ENCODE measurements at places on chromosomes 11 and 22.

DNA sequence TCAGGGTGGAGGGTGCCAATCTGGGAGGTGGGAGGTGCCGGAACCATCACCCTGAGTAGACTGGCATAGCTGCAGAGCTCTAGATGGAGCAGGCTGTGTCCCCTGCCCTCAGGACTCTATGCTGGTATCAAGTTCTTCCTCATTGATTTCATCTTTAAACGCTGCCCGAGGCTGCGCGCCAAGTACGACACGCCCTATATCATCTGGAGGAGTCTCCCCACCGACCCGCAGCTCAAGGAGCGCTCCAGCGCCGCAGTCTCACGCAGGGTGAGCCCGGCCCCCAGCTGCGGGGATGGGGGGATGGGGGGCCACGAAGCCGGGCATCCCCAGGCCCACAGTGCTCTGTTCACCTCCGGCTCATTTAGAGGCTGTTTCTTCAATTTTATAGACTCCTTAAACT, 52.5 kb downstream of the GRAMD4 start:
- DNase-seq = no peak

GRCh38 chr11:73295241-73295995, 12.7 kb upstream of the ARHGEF17 start:
- DNase-seq = peak; percentile 64

DNA sequence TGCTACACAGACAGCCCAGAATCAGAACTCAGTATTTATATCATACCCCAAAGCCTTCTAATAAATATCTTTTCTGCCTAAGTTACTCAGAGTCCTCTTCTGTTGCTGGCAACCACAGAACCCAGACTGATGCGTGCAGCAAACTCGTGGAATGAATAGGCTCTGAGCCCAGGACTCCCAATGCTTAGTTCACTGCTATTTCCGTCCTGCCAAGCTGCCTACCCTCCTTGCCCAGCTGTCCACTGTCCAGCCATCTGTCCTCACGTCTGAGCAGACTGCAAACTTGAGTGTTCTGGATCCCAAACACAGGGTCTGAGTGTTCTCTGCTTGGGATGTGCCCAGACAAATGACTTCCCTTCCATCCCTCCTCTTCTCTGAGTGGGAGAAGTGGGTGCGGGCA, 19.4 kb downstream of the PTPN5 start:
- DNase-seq = no peak

DNA sequence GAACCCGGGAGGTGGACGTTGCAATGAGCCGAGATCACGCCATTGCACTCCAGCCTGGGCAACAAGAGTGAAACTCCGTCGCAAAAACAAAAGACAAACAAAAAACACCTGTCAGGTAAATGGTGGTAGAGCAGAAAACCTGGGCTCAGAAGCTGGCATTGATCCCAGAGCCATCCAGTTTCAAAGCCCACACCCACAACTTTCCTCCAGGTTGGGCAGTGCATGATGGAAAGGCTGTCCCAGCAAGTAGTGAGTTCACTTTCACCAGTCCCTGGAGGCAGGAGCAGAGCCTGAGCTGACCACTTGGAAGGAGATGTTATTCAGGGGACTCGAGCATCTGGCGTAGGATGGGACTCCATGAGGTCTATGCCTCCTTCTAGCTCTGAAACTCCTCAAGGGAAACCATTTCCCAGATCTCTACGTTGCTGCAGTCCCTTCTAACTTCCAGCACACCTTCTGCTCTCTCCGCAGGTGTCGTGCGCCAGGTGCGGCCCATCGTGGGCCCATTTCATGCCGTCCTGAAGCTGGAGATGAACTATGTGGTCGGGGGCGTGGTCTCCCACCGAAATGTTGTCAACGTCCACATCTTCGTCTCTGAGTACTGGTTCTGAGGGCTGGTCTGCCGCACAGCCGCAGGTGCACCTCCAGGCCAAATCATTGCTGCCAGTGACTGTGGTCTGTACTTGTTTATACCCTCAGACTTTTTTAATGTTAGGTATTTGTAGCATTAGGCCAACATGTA, 71.6 kb upstream of the ATXN10 start:
- DNase-seq = no peak

- DNase-seq = no peak
Observed at GRCh38 chr11:2928605-2929530, at the start of gene PHLDA2. TSS of gene PHLDA2 (minus strand) at chr11:2929420. CDS start at chr11:2929364, 56 bp downstream.

- DNase-seq = no peak
Observed at GRCh38 chr11:67571443-67571842, 12.2 kb upstream of the GSTP1 start.

- DNase-seq = no peak
Observed at GRCh38 chr11:36380296-36381014, 84.4 kb downstream of the PRR5L start.

GRCh38 chr11:44601471-44602370, 36.3 kb downstream of the CD82 start:
- no peak for DNase-seq

DNA sequence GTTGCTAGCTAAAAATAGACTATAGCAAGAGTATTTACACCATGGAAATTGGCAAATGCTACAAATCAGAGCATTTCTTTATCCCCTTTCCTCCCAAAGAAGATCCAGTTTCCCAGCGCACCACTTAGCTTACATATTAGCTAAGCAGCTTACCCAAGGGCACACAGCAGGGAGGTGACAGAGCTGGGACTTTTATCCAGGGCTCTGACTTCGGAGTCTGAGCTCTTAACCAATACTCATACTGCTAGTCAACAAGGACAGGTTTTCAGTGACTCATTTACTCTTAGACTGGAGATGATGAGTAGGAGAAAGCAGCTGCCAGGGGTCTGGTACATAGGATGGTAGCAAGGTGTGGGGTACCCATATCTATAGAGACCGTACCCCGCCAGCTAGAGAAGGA, 38.4 kb downstream of the NAV2 start:
- no peak for DNase-seq

Measured in activated CD8-positive, alpha-beta memory T cell treated with anti-CD3 and anti-CD28 coated beads for 1 hour (primary cell).